ENCODE measurements at places on chromosomes 4 and X.

DNA sequence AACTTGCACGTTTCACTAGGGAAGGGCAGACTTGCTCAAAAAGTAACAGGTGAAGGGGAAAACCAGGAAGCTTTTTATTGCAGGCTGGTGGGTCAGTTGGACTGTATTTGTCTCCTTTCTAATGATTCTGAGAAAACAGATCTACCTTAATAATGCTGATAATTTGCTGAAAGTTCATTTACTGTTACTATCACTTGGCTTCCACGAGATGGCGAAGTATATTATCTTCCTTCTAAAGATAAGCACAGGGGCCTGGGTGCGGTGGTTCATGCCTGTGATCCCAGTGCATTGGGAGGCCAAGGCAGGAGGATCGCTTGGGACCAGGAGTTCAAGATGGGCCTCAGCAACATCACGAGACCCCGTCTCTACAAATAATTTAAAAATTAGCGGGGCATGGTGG is 16.4 kb downstream of the CCKAR start:
- no peak for DNase-seq

GRCh38 chr4:182918791-182919302 is 1.7 kb upstream of the DCTD start:
- no peak for DNase-seq

GRCh38 chr4:37682701-37683401 is 3.3 kb downstream of the RELL1 start:
- DNase-seq: no peak

DNA sequence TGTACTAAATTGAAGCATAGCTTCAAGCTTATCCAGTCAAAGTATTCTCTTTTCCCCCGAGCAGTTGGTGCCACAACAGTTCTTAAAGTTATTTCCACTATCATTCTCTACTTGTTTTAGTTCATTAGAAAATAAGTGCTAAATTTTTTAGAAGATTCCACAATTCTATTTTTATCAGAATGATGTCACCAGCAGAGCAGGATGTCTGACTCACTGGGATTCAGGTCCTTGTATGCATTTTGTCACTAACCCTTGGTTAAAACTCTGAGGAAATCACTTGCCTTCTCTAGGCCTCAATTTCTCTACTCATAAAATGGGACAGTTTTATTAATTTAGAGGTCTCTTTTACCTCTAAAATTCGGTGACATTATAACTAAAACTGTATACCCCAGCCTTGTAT is 3.4 kb downstream of the DDX53 start:
- DNase-seq: no peak

- no peak for DNase-seq
Observed at GRCh38 chr4:60809486-60809800, 390.7 kb upstream of the ADGRL3 start.

GRCh38 chr4:314296-314903 is 9.1 kb upstream of the ZNF732 start:
- no peak for DNase-seq

- no peak for DNase-seq
Observed at GRCh38 chr4:18110099-18110498, 88.5 kb upstream of the LCORL start.

GRCh38 chr4:145285928-145286327 is 105.5 kb upstream of the OTUD4 start:
- DNase-seq: no peak

DNA sequence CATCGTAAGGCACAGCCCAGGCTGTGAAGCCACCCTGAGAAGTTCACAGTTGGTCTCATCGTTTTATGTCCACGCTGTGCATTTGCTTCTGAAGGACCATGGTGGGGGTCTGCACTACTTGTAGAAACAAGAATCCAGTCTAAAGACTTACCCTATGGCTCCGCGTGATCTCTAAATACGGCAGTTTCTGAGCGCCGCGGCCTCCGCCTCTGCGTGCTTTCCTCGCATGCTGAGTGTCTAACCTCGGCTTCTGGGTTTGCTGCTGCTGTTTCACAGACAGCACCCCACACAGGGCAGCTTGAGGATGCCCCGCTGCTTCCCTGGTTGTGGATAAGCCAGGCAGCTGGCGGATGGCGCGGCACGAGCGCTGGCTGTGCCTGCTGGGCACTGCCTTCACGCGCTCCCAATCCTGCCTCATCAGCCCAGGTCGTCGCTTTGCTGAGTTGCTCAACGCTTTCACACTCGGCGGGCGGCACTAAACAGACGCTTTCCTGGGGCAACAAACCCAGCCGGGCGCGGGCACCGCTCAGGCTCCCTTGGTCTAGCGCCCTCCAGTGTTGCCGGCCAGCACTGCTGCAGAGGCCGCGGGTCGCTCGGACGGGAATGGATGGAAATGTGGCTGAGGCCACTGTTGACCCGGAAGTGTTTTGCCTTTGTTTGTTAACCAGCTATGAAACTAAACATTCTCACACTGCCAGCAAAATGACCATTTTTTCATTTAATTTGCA is 39.2 kb downstream of the FGFRL1 start:
- no peak for DNase-seq

DNA sequence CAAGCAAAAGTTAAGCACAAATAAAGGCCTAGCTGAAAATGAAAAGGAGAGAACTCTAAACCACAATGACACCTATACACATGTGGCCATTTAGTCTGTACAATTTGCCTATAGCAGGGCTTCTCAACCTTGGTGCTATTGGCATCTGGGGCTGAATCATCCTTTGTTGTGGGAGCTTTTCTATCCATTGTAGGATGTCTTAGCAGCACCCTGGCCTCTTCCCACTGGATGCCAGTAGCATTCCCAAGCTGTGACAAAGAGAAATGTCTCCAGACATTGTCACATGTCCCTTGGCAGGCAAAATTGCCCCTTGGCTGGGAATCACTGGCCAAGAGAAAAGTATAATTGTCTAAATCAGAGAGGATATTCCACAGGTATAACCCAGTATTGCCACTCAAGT is 13.5 kb upstream of the PRPS2 start:
- DNase-seq: no peak

DNA sequence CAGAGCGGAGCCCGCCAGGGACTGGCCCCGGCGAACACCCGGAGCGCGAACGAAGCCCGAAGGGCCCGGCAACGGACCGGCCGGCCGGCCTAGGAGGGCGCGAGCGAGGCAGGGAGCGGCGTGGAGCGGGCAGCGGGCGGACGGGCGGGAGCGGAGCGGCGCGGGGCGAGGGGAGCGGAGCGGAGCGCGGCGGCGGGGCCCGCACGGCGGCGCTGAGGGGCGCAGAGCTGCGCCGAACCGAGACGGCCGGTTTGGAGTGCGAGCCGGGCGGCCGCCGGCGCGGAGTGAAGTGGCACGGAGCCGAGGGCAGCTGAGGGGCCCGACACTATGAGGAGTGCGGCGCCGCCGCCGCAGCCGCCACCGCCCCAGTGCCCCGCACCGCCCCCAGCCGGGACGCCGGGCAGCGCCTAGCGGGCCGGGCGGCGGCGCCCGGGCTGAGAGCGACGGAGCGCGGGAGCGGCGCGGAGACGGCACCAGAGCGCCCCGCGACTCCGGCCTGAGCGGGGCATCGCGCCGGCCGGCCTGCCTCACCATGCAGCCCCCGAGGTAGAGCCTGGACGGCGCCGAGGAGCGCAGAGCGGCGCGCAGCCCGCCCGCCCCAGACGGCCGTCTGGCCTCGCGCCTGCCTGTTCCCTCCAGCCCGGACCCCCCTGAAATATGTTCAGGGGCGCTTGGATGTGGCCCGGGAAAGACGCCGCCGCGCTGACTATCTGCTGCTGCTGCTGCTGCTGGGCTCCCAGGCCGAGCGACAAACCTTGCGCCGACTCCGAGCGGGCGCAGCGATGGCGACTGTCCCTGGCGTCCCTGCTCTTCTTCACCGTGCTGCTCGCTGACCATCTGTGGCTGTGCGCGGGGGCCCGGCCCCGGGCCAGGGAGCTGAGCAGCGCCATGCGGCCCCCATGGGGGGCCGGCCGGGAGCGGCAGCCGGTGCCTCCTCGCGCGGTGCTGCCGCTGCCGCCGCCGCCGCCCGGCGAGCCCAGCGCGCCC is 793 bp downstream of the NALF2 start:
- DNase-seq: no peak

- DNase-seq: no peak
Observed at GRCh38 chr4:4868040-4868757, 8.7 kb downstream of the MSX1 start.

DNA sequence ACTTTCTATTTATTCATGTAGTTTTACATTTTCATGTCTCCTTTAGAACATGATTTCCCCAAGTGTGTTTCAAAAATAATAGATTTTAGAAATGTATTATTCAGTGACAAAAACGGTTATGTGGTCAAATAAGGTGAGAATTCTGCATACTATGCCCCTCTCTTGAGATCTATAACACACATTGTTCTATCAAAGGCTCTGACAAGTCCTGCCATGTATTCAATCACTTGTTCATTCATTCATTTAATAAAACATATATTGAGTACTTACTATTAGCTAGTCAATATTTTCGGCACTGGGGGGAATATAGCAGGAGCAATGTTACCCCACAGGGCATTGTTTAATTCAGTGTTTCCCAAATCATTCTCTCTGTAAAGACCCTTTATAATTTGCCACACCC is 58.4 kb upstream of the FGF13 start:
- no peak for DNase-seq

DNA sequence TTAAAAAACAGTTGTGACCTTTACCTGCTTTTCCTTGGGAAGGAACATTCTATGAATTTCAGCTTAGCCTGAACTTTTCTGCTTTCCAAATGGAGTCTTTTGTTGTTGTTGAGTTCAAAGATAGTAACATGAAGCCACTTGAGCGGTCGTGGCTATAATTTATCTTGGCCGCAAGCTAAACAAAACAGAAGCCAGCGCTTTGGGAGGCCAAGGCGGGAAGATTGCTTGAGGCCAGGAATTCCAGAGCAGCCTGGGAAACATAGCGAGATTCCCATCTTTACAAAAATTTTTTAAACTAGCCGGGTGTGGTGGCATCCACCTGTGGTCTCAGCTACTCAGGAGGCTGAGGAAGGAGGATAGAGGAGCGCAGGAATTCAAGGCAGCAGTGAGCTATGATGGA is 29.9 kb downstream of the TKTL1 start:
- DNase-seq: no peak

DNA sequence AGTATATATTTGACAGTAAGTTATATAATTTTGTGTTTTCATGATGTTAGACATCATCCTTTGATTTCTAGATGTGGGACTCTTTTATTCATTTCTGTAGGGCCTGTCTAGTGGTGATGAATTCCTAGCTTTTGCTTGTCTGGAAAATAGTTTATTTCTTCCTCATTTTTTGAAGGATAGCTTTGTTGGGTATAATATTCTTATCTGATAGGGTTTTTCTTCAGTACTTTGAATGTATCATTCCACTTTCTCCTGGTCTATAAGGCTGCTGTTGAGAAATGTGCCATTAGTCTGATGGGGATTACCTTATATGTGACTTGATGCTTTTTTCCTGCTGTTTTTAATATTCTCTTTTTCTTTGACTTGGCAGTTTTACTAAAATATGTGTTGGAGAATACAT is 1104.5 kb downstream of the FAT4 start:
- no peak for DNase-seq

- no peak for DNase-seq
Observed at GRCh38 chr4:40473578-40474388, 138.7 kb downstream of the CHRNA9 start.

DNA sequence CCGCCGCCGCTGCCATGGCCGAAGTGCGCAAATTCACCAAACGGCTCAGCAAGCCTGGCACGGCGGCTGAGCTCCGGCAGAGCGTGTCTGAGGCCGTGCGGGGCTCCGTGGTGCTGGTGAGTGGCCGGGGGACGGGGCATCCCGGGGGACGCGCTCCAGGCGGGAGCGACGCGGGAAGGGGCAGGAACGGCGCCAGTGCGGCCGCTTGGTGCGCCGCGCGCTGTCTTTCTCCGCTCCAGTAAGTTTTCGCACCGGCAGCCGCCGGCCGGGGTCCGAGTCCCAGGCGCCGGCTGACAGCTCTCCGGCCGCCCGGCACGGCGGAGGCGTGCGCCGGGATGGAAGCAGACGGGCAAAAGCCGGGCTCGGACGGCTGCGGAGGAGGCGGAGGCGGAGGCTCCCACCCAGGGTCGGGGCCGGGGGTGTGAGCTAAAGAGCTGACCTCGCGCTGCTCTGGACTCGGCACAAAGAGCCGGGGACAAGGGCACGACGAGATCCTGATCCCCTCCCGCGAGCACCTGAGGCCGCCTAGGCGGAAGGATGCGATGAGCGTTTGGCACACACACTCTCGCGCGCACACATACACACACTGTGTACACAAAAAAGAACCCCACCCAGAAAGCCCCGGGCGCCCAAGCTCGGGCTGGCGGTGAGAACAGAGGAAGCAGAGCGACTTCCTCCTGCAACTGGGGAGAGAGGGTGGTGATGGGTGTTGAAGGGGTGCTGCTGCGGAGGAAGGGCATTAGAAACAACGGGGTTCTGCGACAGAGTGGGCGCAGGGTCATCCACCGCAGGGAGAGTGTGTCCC is 545 bp downstream of the DOCK11 start:
- no peak for DNase-seq

DNA sequence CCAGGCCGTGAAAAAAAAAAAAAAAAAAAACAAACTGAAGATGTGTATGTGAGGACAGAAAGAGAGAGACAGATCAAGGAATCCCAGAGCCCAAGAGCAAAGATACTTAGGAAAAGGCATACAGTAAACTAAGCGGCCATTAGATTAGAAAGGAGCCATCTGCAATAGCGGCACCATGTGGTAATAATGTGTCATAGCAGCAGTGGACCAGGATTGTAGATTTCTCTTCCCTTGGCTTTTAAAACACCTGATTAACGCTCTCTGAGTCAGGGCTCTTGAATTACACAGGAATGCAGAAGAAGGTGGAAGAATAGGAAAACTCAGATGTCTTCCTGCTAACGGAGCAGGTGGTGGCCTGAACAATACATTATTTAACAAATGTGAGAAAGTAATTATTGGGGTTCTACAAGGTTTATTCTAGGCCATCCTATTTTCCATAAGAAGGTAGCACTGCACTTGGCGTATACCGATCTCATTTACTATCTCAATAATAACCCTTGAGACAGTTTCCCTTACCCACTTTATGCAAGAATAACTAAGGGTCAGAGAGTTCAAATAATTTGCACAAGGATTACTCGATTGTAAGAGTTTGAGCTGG is 182.7 kb downstream of the KCNIP4 start:
- DNase-seq: no peak

DNA sequence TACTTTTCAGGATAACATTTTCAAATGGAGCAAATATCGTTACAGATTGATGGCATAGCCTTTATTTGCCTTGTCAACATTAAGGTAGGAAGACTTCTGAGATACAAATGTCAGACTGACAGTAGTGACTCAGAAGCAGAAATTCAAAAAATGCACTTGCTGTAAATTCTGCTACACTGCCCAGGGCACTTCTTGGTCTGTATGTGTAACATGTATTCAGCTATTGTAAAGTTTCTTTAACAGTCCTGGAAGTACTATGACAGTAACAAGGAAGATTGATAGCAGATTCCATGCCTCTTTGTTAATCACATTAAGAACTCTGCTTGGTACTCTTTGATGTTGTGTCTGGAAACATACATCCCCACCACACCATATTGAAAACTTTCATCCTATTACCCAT is 69.6 kb upstream of the PCDH18 start:
- DNase-seq: no peak
